ENCODE measurements at places on chromosomes 2 and 18. TPM values are rescaled to one million over a fixed set of nuclear protein-coding genes. Genes with fewer than 3 reads are reported as not detected.
A peak's percentile ranks its signal among the peaks of the same experiment; 100 is the strongest.

- H3K4me1 ChIP-seq, result no peaks in the 10 kb centered on the region
- DNase-seq, result peak; percentile 72
- no peak overlapping the region for H3K27ac ChIP-seq
- H3K36me3 ChIP-seq, result no peaks in the 10 kb centered on the region
- no peak overlapping the region for H3K4me3 ChIP-seq
- peaks cover 27% of the 10 kb centered on the region for H3K27me3 ChIP-seq
These were observed 505.4 kb downstream of the PLCL1 start for GRCh38 chr2:198309673-198310280.

DNA sequence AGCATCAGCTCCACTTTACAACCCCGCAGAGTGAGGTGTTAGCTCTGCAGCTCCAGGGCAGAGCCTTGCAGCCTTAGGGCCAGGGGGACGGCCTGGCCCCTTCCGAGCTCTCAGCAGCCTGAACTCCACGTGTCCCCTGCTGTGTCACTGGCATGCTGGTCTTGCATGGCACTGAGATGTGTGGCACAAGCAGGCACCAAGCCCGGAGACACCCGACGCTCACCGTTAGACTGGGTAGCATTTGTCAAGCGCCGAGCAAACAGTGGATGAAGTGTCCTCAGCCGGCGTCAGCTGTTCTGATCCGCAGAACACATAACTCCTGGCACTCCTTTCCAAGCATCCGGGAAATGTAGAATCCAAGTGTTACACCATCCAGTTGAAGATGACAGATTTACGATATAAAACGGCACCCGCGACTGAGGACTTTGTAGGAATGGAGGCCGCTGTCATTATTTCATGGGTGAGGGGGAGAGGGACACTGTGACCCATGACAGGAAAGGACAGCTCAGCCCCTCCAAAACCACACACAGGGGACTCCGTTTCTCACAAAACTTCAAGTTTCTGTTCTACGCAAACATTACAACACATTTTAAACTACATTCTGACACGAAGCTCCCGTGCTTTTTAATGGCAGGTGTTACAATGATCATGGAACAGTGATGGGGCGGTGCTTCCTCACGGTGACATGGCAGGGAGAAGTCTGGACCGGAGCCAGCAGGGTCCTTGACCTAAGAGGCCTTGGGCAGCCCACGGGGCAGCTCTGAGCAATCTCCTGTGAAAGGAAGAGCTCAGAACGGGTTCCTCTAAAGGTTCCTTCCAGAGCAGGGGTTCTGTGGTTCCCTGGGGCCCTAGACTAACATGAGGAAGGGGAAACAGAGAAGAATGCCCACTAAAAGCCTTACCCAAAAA is 89.4 kb downstream of the HDAC4 start:
- no peak for DNase-seq
- peaks cover 7% of the 10 kb centered on the region for H3K36me3 ChIP-seq
- H3K27me3 ChIP-seq, result no peaks in the 10 kb centered on the region

DNA sequence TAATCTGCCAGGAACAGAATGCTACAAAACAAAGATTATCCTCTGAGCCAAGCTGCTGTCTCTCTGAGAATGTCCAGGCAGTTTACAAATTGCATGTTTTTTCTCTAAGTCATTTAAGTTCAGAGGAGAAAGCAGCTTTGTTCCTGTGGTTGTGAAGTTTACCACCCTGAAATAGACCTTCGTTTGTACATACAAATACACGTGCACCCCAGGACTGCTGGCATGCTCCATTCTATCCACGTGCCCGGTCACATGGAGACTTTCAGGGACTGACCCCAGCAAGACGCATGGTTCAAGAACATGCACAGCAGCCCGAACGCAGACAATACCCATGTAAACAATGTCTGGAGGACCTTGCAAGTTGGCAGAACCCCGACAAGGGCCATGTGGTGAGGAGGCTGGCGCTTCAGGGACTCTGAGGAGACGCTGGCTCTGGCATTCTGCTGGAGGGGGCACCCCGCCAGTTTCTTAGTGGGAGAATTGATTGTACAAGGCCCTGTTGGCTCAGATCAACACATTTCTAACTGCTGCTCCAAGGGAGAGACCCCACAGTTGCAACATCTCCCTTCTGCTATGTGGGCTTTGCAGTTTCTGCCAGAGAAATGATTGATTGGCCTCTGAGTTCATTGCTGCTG is 33.3 kb downstream of the FAM178B start:
- peak overlapping the region; percentile 84 for H3K27ac ChIP-seq
- no peak overlapping the region for H3K4me3 ChIP-seq
- no peak for DNase-seq
- H3K27me3 ChIP-seq, result peaks cover 5% of the 10 kb centered on the region
- no peaks in the 10 kb centered on the region for H3K36me3 ChIP-seq

DNA sequence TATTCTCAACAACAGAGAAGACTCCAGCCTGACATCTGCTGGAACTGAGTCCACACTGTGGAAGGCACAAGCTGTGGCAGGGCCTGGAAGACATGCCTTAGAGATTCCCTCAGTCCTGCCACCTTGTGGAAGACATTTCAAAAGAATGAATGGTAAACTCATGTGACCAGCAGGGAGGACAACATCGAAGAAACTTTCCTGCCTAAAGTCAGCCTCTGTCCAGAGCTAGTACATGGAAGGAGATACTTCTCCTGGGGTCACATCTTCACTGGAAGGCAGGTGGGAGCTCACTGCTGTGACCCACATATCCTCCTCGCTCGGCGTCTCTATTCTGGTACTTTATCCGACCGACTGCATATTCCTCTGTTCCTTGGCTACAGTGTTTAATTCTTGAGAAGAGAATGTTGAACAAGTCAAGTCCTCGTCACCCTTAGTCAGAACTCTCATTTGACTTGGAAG is 59.5 kb downstream of the PUM2 start:
- H3K4me3 ChIP-seq, result no peak overlapping the region
- no peak overlapping the region for H3K27ac ChIP-seq
- H3K4me1 ChIP-seq, result peaks cover 3% of the 10 kb centered on the region
- H3K27me3 ChIP-seq, result no peaks in the 10 kb centered on the region
- DNase-seq, result peak; percentile 32

GRCh38 chr18:65942854-65943253 is 192.0 kb downstream of the CDH7 start:
- H3K27ac ChIP-seq, result no peak overlapping the region
- H3K4me3 ChIP-seq, result no peak overlapping the region
- H3K27me3 ChIP-seq, result no peaks in the 10 kb centered on the region
- no peaks in the 10 kb centered on the region for H3K36me3 ChIP-seq
- DNase-seq, result no peak
- H3K4me1 ChIP-seq, result no peaks in the 10 kb centered on the region

DNA sequence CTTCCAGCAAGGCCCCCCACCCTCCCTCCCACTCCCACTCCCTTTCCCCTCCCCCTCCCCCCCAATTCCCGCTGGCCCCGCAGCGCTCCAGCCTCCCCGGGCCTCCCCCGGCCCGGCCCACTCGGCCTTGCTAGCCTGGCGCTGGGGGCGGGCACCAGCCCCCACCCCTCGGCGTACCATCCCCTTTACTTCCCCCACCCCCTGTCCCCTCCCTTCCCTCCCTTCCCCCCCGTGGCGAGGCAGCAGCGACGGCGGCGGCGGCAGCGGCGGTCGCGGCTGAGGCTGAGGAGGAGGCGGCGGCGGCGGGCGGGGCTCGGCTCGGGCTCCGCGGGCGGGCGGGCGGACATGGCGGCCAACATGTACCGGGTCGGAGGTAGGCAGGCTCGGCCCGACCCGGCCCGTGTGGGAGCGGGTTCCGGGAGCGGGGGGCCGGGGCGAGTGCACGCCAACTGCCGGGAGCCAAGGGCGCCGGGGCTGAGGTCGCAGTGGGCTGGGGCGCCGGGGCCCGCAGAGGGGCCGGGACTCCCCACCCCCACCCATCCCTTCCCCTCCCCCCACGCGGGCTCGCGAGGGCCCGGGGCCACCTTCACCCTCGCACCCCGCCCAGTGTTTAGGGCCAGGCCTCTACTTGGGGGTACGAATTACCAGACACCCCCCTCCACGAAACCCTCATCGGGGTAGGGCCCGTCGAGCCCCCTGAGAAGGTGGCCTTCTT is at the start of gene MTA3:
TSS of gene MTA3 (plus strand) at position 232 of the 715 bp plus-strand sequence. CDS start at position 346, 114 bp downstream.
- H3K4me1 ChIP-seq, result peaks cover 37% of the 10 kb centered on the region
- peaks cover 10% of the 10 kb centered on the region for H3K36me3 ChIP-seq
- peak within 1 kb of the TSS; percentile 89 for H3K4me3 ChIP-seq
- peak within 1 kb of the TSS; percentile 94 for H3K27ac ChIP-seq
- H3K27me3 ChIP-seq, result no peaks in the 10 kb centered on the region

- DNase-seq, result no peak
- no peak overlapping the region for H3K27ac ChIP-seq
- H3K4me3 ChIP-seq, result no peak overlapping the region
- H3K36me3 ChIP-seq, result no peaks in the 10 kb centered on the region
These were observed 44.4 kb downstream of the MYO3B start for GRCh38 chr2:170222298-170222697.

DNA sequence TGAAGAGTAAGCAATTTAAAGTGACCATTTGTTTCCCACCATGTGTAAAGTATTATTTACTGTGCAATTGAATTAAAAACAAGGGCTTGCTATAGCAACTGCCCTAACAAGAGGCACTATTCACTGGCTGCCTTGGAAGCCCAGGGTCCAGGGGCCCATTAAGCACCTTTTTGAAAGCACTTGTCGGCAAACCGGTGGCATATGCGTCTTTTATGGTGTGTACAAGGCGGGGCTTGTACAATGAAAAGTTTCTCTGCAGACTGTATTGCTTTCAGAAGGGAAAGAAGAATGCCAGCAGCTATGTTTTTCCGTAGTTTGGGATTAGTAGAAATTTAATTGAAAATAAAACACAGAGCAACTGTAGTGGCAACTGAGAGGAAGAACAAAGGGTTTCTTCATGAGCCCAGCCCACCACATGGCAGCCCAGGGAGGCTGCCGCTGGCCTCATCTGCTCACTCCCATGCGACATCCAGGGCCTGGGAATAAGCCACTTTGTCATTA is 279.5 kb upstream of the PARD3B start:
- H3K4me1 ChIP-seq, result no peaks in the 10 kb centered on the region
- H3K27me3 ChIP-seq, result peaks cover 40% of the 10 kb centered on the region
- H3K27ac ChIP-seq, result no peak overlapping the region
- no peak for DNase-seq

DNA sequence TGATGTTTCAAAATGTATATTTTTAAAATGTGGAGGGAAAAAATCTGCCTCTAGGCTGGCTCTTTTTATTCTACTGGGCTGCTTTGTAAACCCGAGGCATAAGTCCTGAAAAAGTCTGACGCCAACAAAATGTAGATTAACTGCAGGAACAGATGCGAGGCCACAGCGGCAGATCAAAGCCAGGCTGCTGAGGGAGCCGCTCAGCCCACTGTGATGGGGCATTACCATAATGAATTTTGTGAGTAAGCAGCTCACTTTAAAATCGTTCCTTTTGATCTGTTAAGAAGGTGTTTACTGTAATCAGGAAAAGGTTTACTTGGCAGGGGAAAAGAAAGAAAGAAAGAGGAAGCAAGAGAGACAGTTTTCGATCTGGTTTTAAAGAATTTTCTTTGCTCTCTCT is 269.0 kb downstream of the ICOS start:
- DNase-seq, result no peak
- H3K27ac ChIP-seq, result no peak overlapping the region
- H3K4me1 ChIP-seq, result no peaks in the 10 kb centered on the region
- H3K36me3 ChIP-seq, result no peaks in the 10 kb centered on the region
- H3K27me3 ChIP-seq, result peaks cover 31% of the 10 kb centered on the region

The REEP1 gene
- total RNA-seq, result 0.21 TPM

The SCN1A gene
- not detected for total RNA-seq

The DTNA gene
- not detected for total RNA-seq

The DLX2 gene
- not detected for total RNA-seq

The IL1B gene
- total RNA-seq, result not detected

All from activated CD8-positive, alpha-beta T cell treated with anti-CD3 and anti-CD28 coated beads, Interleukin-2, amount 10 ng/mL, durations not matched to agents 7 days and 5 days (primary cell).